ENCODE measurements at places on chromosomes 5 and 9.
A peak's percentile ranks its signal among the peaks of the same experiment; 100 is the strongest.

DNA sequence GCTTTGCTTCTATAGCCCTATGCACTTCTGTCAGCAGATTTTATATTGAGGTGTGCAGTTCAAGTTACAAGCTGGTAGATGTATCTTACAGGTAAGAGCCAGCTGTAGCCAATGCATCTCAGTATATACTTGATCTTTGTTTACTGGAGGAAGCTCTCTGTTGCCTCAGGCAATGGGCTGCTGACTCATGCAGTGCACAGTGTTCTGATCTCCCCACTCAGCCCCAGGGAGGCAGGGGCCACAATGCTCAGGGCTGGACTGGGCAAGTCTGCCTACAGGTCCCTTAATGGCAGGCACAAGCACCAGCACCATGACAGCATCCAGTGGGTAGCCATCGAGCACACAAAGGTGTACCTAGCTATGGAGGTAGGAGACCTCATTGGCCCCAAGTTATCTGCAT is 178.8 kb upstream of the CDH10 start:
- no peak for DNase-seq

GRCh38 chr9:112112519-112112918 is 62.6 kb downstream of the SUSD1 start:
- no peak for DNase-seq

DNA sequence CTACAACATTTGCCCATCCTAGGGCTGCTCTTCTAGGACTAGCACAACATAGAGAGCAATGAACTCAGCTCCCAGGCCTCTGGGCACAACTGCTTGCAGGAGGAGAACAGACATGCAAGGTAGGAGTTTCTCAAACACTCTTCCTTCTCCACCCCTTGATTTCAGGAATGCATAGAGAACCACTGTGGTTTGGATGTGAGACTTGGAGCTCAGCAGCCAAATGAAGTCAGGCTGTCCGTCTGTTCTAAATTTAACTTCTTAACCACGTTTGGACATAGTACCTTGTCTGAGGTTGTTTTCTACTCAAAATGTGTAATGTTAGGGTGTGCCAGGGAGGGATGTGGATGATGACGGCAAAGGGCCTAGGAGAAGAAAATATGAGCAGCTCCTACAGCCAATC is 515.1 kb upstream of the TNC start:
- DNase-seq = no peak

DNA sequence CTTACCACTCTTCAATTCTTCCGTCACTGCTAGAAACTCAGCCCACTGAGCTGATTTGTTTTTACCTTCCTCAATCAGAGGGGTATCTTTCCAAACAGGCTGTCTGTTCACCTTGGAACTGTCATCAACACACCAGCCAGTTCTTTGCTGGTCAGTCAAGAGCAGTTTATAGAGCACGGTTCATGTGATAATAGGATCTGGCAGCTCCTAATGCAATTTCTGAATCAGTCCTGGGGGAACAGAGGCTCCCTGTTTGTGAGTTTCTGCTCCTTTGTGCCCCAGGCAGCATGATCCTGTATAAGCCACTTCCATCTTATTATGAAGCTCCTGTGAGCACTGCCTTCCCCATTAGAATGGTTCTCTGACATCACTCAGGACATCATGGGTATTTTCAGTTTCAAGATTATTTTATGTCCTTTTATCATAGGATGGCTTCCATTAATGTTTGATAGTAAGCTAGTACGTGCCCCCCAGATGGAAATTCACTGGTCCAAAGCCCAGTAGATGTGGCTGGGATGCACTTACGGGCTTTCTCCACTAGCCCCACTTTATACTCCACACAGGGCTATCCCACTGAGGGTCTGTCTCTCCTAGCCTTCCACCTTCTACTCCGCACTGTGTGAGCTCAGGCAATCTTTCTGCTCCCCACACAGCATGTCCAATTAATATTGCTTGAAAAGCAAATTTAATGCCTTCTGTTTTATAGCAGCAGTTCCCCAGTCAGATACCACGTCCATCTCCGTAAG is 85.5 kb upstream of the SPIN1 start:
- DNase-seq = no peak

DNA sequence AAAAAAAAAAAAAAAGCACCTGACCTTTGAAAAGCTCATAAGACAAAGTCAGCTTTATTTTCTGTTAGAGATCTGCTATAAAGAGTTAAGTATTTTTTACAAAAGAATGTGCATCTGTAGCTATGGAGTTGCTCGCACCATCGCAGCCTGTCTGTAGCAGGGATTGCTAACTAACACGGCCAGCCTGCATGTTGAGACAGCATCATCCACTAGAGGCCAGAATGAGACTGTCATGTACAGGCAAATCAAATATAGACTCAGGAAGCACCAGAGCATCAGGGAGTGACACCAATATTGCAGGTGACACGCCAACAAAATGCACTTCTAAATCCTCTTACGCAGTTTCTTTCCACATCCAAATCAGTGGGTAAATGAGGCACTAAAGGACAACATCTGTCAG is 136.3 kb upstream of the RASEF start:
- no peak for DNase-seq

DNA sequence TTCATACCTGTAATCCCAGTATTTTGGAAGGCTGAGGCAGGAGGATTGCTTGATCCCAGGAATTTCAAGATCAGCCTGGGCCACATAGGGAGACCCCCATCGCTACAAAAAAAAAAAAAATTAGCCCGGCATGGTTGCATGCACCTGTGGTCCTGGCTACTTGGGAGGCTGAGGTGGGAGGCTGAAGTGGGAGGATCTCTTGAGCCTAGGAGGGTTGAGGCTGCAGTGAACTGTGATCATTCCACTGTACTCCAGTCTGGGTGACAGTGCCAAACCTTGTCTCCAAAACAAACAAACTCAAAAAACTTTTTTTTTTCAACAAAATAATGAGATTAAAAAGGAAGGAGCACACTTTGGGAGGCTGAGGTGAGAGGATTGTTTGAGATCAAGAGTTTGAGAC is 14.2 kb downstream of the KIAA1958 start:
- DNase-seq = no peak

- DNase-seq = no peak
Observed at GRCh38 chr9:4854265-4854590, 61.5 kb downstream of the RCL1 start.

DNA sequence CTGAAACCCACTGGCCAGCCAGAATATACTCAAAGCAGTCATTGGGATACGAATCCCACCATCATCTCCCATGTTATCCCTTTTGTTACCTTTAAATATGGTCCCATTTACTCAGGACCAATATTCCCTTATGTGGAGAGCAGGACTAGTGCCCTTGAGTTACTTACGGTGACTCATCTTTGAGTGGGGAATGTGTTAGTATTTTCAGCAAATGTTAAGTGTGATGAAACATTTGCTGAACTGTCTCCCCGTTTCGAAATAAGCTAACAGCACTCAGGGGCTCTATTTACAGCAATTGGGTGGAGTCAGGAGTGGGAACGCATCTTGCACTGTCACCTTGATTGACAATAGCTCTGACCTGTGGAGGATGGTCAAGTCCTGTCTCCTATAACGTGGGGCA is 67.4 kb downstream of the CTSL start:
- DNase-seq = no peak

DNA sequence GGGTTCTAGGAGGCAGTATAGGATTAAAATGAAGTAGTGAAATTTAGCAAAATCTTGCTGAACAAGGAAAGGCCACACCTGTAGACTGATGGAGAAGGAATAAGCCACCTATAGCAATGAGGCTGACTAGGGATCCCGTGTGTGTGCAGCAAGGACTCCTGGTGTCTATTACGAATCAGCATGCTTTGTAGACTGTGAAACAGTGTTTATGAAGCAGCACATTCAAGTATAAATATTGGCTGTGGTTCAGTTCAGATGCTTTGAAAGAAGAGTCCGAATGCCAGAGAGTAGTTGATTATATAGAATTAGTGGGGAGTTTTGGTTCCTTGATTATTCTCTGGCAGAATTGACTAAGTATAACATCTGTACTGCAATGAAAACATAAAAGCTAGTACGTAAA is 41.8 kb downstream of the CAST start:
- DNase-seq = no peak

DNA sequence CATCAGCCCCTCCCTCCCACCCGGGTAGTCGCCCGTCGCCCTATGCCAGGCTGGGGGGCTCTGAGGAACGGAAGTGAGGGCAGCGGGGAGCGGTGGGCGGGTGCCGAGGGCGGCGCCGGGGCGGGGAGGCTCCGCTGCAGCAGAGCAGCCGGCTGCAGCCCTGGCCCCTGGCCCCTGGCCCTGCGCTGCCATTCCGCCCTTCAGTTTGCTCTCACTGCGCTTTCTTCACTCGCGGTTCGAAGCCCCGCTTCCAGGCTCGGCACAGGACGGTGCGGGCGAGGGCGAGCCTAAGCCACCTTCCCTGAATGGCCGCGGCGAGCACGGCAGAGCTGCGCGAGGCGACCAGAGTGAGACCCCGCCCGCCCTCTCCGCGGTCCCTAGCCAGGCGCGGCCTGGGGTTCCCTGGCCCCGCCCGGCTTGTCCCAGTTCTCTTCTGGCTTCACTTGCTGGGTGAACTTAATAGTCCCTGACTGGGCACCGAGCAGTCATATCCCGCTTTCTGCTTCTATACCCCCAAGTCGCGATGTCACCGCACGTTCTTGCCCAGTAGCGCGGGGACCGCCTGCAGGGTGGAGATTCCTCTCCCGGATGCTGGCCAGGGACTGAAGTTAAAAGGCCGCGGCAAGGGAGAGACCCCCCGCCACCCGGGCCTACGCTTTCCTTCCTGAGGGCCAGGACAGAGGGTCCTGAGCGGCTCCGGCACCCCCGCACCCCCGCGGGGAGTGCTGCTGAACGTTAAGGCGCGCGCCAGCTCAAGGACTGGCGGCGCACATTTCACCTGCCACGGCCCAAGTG is 623 bp upstream of the TRIM36 start:
- DNase-seq = peak; percentile 15

DNA sequence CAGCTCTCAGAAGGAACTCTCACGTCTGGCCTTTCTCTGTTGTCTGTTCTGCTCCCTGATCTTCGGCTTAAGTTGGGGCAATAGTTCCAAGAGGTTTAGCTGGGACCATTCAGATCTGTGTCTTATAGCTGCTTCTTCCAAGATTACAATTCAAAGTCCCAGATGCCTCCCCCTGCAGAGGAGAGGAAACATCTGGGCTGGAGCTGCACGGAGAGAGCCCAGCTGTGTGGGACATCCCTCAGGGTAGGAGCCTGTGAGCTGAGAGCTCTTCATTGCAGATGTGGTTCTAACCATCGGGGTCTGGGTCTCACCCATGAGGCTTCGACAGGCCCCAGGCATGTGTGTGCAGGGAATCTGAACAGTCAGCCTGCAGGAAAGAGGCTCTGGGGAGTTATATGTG is 9.0 kb upstream of the PHF19 start:
- DNase-seq = no peak

- DNase-seq = no peak
Observed at GRCh38 chr9:36091026-36091953, 45.2 kb upstream of the GLIPR2 start.

GRCh38 chr5:158422653-158423515 is 563.9 kb upstream of the CLINT1 start:
- no peak for DNase-seq

DNA sequence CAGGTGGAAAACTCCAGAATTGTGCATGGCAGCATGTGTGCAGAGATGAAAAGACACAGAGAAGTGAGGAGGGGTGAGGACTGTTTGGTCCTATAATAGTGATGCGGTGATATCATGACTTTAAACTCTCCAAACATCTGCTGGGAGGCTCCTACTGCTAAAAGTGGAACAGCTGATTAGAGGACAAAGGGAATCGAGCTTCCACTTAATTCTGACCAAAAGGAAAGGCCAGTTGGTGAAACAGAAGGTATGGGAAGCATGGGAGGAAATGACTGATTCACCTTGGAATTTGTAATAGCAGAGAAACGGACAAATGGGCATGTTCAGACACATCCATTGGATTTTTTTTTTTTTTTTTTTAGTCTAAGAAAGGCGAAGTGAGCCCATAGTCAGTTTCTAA is 67.5 kb upstream of the MAMDC2 start:
- DNase-seq = no peak

DNA sequence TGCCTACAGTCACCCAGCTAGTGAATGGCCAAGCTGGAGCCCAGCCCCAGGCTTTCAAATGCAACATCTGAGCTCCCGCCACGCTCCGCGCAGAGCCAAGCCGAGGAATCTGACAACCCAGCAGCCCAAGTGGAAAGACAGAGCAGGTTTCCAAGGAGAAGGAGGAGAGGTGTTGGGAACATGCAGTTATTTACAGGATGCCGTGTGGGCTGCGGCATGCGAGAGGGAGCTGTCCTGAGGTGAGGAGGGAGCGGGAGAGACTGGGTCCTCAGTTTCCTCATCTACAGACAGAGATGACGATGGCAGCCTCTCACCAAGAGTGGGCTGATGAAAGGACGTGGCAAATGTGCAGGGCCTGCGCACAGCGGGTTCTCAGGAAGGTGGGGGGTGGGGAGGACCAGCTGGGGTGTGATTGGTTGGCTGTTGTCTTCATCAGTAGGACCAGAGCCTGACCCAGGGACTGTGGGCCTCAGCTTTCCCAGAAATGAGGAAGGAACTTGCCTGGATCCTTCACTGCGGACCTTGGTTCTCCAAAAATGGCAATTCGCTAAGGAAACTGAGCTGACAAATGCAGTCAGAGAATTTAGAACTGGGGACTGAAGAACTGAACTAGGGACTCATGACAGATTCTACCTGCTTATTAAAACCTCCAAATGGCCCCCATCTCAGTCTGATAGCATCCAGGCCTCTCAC is 14.8 kb upstream of the CPLX2 start:
- no peak for DNase-seq

- DNase-seq = no peak
Observed at GRCh38 chr5:108818613-108819272, 71.0 kb downstream of the FER start.

DNA sequence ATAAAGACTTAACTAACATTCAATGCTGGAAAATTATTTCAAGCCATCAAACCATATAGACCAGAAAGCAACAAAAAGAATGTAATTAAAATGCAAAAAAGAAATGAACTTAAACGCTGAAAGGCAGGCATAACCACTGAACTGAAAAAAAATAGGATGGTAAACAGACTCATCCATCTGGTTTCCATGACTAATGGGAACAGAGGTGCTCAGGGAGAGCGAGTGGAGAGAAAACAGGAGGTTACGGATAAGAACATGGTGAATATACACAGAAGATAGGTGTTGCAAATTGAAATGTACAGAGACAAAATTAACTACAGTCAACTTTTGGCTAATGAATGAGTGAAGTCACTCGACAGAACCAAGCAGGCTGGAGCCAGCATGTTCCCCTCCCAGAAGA is 43.5 kb upstream of the RNF38 start:
- no peak for DNase-seq

DNA sequence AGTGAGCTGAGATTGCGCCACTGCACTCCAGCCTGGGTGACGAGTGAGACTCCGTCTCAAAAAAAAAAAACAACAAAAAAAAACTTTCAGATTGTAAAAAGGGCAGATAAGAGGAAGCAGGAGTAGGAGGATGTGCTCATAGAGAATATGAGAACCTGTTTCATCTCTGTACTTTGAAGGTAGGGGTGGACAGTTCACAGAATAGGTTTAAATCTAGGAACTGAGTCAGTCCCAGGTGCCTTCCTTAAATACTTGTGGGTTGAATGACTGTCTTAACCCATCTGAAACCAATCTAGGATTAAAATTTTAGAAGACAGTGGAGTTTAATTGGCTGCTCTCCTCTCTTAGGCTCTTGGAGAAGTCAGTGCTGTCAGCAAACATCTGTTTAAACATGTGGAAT is 12.4 kb downstream of the POLK start:
- no peak for DNase-seq

Data from T-cell (primary cell).